ENCODE measurements at places on chromosomes 3 and 15.

GRCh38 chr3:52422669-52423068 lies 22.2 kb downstream of the SEMA3G start:
- DNase-seq, result no peak

GRCh38 chr15:89209057-89209456 lies 12.3 kb downstream of the RLBP1 start:
- no peak for DNase-seq

GRCh38 chr3:157999246-157999645 lies 107.0 kb downstream of the SHOX2 start:
- DNase-seq, result no peak

DNA sequence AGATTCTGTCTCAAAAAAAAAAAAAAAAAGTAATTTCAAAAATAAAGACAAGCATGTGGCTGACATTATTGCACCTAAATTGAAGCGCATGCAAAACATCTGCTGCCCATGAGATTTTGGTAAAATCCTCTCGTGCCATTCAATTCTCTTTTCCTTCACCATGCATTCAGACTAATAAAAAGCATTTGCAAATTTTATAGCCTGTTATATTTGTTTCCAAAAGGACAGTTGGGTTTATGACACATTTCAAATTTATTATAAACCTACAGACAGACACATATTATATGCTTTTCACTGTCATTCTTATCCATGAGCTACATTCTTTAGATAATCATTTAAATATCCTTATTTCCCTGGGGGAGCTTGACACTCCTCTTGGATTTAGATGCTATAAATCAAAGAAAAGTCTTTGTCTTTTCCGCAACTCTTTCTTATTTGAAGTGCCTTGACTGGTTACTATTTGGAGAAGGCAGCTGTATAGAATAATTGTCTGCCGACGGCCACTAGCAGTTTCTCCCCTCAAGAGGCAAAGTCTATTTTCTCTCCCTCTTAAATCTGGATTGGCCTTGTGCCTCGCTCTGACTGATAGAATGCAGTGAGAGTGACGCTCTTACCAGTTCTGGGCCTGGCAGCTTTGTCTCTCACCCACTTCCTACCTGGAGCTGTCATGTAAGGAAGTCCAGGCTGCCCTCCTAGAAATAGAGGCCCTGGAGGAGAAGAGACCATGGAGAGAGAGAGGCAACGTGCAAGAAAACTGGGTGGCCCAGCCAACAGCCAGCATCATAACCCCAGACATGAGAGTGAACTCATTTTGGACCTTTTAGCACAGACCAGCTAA lies 6.8 kb upstream of the LRIG1 start:
- DNase-seq, result no peak

- no peak for DNase-seq
Measured at GRCh38 chr3:45227071-45227820, 1.2 kb upstream of the TMEM158 start.

DNA sequence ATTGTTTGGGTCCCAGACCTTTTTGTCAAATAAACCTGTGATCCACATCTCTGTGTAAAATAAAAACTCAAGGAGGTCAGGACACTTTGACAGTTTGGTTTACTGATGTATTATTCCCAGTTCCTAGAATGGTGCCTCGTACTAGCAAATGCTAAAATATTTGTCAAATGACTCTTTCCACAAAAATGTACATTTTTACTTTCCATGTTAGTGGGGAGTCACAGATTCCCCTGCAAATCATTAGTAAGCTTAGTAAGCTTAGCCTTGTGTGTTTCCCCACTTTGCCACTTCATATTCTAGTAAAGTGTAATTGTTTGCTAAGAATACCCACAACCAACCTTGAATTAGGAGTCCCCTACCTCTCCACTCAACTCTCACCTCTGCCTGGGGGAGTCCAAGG lies 2.4 kb upstream of the MAGI1 start:
- no peak for DNase-seq

DNA sequence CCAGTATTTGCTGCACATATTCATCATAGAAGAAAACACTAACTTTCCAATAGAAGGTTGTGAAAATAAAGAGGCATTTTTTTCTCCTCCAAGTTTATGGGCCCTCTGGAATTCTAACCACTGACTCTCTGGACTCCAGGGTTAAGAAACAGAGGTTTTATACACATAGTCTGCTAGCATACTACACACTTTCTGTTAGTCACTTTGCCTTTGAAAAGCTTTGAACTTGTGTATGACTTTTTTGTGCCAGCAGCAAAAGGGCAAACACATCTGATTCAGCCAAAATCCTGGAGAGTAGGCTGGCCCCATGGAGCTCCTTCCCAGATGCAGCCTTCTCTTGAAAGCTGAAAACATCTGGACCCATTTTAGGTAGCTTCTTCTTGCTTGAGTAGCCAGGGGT lies 6.2 kb downstream of the ZIC4 start:
- DNase-seq, result no peak

- DNase-seq, result no peak
Measured at GRCh38 chr3:114356525-114356924, 62.7 kb downstream of the TIGIT start.

GRCh38 chr3:197430934-197431333 lies 124.8 kb downstream of the BDH1 start:
- no peak for DNase-seq

DNA sequence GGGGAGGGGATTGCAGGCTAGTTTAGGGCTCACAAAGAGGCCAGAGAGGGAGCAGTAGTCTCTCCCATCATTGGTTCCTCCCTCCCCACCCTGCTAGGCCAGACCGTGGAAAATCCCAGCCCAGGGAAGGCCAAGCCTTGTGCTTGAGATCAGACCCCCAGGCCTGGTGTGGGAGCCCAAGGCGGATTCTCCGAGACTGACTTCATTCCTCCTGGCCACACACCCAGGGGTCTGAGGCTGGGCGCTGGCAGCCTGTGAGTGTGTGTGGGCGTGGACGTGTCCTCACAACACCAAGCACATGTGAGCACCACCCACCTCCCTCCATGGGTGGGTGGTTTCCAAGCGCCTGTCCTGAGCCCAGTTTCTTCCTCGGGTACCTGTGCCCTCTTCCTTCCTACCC lies 4.1 kb downstream of the LOXL1 start:
- no peak for DNase-seq

DNA sequence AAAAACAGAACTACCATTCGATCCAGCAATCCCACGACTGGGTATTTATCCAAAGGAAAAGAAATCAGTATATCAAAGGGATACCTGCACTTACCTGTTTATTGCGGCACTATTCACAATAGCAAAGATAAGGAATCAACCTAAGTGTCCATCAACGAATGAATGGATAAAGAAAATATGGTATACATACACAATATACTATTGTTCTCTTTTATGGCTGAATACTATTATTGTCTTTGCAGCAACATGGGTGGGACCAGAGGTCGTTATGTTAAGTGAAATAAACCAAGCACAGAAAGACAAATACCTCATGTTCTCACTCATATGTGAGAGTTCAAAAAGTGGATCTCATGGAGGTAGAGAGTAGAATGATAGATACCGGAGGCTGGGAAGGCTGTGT lies 118.3 kb upstream of the FAM3D start:
- no peak for DNase-seq

DNA sequence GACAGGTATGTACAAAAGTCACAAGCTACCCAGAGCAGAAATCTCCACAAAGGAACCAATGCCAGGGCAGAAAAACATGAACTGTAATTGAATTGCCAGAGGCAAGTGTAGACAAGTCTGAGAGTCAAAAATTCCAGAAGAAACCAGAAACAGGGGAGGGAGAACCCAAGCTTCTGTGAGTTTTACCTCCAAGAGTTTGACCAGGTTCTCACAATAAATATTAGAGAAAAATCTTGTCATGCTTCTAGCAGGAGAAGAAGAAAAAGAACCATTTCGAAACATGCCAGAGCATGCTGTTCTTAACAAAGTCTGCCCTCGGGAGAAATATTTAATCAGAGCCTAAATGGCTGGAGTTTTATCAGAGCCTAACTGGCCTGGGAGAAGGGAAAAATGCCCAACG lies 32.5 kb upstream of the AP3B2 start:
- no peak for DNase-seq

DNA sequence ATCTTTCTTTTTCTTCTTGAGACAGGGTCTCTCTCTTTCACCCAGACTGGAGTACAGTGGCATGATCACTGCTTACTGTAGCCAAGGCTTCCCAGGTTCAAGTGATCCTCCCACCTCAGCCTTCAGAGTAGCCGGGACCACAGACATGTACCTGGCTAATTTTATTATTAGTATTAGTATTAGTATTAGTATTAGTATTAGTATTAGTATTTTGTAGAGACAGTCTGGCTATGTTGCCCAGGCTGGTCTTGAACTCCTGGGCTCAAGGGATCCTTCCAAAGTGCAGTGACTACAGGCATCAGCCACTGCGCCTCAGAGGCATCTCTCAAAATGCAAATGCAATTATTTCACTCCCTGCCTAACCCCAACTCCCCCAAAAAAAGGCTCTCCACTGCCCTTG lies 1.7 kb downstream of the KIF7 start:
- no peak for DNase-seq

DNA sequence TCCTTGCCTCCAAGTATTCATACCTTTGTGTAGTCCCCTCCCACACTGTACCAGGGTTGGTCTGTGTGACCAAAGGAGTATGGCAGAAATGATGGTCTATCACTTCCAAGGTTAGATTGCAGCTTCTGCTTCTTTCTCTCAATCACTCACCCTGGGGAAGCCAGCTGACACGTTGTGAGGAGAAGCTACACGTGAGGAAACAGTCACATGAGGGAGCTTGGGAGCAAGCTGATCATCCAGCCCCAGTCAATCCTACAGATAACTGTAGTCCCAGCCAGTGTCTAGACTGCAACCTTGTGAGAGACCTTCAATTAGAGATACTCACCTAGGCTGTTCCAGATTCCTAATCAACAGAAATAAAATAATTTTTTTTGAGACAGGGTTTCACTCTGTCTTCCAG lies 6.2 kb upstream of the ZNF774 start:
- DNase-seq, result no peak

DNA sequence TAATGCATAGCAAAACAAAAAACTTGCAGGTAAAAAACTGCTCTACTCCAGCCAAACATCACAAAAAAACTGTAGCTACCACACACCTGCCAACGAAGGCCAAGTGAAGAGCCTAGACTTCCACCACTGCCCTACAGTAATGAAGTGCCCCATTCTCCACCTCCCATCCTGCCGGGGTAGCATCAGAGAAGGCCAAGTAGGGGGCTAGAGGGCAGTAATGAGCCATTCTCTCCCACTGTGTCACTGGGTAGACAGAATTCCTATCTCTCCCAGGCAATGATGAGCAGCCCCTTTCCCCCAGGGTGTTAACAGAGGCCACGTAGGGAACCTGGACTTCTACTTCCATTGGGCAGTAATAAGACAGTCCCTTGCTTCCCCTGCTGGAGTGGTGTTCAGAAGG lies 9.5 kb downstream of the SEC22C start:
- no peak for DNase-seq

GRCh38 chr15:74631935-74632560 lies 16.4 kb downstream of the CLK3 start:
- peak; percentile 56 for DNase-seq

DNA sequence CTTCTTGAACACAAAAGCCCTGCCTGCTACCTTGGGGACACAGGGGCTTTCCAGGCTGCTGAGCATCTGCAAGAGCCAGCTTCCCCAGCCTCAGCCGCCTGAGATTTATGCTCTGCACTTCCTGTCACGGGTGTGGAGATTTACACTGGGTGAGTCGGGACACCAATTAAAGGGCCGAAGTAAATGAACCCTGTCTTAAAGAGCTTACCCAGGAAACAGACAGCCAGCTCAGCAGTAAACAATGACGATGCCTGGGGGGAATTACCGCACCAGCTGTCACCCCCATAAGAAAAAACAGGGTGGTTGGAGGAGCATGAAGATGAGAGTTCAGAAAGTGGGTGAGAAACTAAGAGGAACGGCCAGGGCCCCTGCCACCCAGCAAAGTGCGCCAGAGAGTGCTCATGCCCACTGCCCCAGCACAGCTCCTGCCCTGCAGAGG lies 37.5 kb upstream of the IQSEC1 start:
- DNase-seq, result no peak

DNA sequence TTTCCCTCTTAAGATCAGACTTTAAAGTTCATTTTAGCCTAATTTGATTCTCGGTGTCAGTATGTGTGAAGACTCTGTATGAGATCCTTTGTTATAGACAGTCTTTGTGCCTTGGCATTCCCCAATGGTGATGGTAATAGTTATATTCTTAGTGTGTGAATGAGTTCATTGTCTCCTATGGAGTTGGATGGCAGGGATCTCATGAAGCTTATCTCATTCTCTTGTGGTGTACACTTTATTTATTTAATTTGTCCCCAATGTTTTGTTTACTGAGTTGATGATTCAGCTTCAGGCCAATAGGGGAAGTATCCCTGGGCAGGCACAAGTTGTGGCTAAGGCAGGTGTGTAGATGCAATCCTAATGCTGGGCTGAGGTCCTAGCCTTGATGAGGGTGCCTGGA lies 222.0 kb upstream of the DPPA4 start:
- DNase-seq, result no peak

DNA sequence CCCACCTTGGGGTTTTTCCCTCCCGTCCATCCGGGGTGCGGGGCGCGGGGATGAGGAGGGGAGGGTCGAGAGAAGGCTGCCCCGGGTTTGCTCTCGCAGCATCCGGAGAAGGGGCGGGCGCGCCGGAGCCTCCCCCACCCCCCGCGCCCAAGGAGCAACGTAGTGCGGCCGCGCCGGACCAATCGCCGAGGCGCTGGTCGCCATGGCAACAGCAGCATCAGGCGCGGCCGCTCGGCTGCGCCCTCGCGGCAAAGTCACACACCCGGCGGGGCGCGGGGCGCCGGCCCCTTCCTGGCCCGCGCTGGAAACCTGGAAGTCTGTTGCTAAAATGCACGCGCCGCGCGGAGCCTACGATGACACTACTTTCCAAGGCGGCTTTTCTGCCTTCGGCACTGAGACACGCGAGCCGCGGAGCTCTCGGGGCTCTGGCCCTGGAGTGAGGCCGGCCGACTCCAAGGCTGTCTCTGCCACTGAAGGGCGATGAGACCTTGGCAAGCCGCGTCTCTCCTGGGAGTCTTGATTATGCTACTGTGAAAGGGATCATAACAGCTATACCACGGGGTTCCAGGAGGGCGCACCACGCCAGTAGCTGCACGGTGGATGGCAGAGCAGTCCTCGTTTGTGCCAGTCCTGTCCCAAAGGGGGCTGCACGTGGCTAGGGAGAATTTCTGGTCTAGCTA lies at the start of gene IQSEC1:
Gene IQSEC1 (minus strand): TSS at position 104 of the 680 bp plus-strand sequence. CDS start 415 bp downstream, outside the sequence.
- peak; percentile 26 for DNase-seq

DNA sequence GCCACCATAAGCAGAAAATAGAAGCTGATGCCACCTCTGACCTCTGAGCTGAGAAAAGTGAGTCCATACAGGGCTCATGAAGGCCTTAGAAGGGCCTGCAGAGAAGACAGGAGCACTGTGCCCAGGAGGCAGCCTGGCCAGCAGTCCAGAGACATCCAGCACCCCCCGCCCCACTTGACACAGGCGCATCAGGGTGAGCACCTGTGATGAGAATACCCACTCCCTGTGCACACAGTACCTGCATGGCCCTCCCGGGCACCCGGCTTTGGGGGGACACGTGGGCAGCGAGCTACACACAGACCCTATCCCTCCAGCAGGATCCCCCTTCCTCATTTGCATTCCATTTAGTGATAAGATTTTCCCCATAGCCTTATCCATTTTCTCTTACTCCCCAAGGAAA lies 63.6 kb upstream of the NSMCE3 start:
- no peak for DNase-seq

Measured in stimulated activated CD4-positive, alpha-beta T cell treated with anti-CD3 and anti-CD28 coated beads, Interleukin-1b, Interleukin-23, amount 100 ng/mL, for 4 hours (primary cell).